ENCODE measurements at places on chromosomes 7 and 10.

- DNase-seq, result no peak
These were observed 417.9 kb downstream of the ANKRD7 start for GRCh38 chr7:118642396-118642795.

DNA sequence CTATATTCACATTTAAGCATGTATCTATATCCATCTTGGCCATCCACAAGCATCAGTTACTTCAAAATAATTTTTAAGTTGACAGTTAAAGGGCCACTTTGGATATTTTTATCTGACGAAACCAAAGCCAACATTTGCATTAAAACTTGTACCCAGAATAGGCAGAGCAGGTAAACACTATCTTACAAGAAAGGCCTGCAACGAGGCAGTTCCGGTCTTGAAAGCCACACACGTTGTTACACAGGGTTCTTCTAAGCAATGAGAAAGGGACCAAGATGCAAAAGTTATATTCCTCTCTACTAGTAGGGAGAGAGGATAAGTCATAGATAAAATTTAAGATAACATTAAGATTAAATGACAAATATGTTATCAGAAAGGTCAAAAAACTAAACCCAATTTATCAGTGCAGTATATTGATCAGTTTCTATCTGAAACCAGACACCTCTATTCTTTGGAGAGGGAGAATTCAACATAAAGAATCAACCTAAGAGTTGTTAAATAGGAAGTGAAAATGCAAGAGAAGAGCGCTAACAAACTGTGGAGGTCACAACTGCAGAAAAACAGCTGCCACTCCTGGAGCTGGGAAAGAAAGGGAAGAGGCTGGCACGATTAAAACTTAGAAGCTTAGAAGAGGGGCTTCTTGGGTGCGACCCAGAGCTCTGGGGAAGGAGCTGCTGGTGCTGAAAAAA is 701.3 kb downstream of the TNS3 start:
- no peak for DNase-seq

- no peak for DNase-seq
These were observed 99.5 kb downstream of the HIP1 start for GRCh38 chr7:75639071-75639885.

GRCh38 chr7:1665549-1666316 is 4.3 kb upstream of the ELFN1 start:
- no peak for DNase-seq

GRCh38 chr10:17025444-17026295 is 103.9 kb downstream of the CUBN start:
- peak; percentile 70 for DNase-seq

DNA sequence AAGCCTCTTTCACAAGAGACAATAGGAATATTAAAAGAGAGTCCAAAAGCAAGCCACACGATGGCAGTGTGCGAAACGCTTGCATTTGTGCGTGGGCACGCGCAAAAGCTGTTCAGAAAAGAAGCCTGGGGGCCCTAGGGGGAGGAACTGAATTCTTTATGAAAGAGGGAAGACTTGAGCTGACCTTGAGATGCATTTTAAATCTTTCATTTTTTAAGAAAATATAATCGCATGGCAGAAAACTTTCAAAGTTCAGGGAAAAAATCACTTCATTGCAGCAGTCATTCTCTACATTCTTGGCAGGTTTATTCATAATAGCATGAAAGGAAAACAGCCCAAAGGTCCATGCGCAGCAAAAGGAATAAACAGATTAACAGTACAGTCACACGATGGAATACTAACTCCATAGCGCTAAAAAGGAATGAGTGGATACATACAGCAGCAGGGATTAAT is 206.5 kb upstream of the PRKCQ start:
- DNase-seq, result no peak

DNA sequence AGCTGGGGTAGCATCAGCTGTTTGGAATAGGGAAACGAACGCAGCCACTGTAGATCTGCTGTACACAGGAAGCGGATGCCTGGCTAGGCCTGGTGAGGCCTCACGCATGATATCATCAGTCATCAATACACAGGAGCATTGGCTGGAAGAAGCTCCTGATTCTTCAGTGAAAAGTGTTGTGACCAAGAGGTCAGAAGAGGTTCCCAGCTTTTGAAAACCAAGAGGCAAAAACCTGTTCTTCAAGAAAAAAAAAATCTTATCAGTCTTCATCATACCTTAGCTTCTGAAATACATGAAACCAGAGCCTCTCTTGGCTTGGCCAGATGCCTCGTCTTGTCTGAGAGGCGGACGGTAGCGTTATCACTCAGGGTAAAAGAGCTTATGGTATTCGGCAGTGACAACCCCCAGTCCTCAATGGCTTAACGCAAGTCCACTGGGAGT is 139.3 kb upstream of the TCF7L2 start:
- DNase-seq, result no peak

DNA sequence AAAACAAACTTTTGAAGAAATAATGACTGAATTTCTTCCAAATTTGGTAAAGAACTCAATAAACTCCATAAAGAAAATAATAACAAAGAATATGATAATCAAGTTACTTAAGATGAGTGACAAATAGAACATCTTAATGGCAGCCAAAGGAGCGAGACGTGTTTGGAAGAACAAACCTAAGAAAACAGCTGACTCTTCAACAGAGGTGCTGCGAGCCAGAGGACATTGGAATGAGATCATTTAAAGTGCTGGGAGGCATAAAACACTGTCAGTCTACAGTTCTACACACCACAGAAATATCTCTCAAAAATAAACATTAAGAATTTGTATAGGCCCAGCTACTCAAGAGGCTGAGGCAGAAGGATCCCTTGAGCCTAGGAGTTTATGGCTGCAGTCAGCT is 443.5 kb downstream of the PAXIP1 start:
- DNase-seq, result no peak

- DNase-seq, result no peak
These were observed 10.2 kb downstream of the KIAA1549 start for GRCh38 chr7:138970952-138971351.

DNA sequence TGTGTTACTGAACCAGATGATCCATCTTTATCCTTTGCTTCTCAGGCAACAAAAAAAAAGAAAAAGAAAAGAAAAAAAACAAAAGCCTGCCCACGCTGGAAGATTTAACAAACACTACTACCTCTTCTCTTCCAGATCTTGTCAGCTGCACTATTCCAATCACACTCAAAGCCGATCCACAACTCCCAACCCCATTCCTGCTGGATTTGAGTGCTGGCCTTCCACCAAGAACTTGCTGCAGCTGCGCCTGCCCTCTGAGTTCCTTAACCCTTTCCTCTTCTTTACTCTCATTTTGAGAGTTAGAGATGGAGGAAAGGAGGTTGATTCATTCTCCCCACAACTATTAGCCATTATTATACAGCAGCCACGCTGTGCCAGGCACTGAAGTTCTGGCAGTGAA is 16.0 kb upstream of the ITGA8 start:
- DNase-seq, result no peak

- no peak for DNase-seq
These were observed 2.4 kb upstream of the CNOT4 start for GRCh38 chr7:135512135-135512887.

GRCh38 chr10:58575491-58575890 is 62.8 kb downstream of the BICC1 start:
- DNase-seq, result no peak

DNA sequence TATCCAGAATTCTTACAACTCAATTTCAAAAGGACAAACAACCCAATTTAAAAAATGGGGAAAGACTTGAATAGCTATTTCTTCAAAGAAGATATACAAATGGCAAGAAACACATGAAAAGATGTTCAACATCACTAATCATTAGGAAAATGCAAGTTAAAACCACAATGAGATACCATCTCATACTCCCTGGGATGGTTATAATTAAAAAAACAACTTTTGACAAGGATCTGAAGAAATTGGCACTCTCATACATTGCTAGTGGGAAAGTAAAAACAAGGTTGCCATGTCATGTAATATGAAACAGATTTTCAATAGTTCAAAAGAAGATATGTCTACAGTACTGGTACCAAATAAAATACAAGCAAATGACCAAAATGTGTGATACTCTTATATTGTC is 9.0 kb downstream of the OAT start:
- DNase-seq, result no peak

DNA sequence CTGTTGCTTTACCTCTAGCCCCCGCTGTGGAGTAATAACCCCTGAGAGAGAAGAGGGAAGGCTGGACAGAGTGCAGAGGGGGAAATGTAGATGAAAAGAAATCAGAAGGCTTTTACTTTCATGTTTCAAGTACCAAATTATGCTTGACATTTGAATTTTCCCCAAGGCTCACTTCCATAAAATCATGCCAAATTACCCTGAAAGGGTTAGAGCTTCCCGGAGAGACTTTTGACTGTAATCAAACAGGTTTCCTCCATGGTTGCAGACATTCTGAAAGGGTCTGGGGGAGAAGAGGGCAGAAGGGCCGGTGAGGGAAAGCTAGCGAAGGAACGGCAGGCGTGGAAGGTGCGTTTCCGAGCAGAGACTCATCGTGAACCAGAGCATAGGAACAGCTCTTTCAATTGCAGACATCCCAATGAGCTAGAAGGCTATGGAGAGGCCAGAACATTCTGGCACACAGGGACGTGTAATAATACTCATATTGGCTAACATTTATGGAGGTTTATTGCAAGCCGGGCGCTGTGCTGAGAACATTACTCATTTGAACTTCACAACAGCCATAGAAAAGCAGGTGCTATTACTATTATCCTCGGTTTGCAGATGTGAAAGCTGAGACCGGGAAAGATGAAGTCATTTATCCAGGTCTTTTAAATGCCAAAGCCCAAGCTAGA is 620.8 kb upstream of the AUTS2 start:
- no peak for DNase-seq

DNA sequence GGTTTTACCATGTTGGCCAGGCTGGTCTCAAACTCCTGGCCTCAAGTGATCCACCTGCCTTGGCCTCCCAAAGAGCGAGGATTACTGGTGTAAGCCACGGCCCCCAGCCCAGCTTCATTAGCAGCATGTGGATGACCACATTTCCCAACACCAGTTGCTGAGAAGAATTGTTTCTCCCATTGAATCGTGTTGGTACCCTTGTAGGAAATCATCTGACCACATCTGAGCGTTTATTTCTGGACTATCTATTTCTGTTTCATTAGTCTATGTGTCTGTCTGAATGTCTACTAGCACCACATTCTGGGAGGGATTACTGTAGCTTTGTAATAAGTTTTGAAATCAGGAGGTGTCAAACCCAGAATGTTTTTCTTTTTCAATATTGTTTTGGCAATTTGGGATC is 89.6 kb downstream of the LCOR start:
- DNase-seq, result no peak

- DNase-seq, result no peak
These were observed 33.3 kb downstream of the DDC start for GRCh38 chr7:50531928-50532327.

DNA sequence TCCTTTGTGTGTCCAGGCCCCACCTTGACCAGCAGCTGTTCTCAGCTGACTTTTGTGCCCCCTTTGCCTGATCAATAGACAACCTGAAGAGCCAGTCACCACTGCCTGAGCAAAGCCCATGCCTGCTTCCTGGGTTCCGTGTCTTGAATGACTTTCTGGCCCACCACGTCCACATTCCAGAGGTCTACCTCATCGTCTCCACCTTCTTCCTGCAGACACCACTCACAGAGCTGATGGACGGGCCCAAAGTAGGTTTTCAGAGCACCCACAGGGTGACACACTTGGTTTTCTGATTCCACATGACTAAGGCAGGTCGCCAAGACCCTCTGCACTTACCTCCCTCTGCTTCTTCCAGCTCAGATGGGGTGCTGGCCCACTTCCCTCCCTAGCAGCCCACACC is 126.8 kb downstream of the WDFY4 start:
- DNase-seq, result no peak

- no peak for DNase-seq
These were observed 1.8 kb downstream of the SH2D4B start for GRCh38 chr10:80539421-80540031.

GRCh38 chr7:100696123-100696521 is 2.1 kb upstream of the GIGYF1 start:
- no peak for DNase-seq

DNA sequence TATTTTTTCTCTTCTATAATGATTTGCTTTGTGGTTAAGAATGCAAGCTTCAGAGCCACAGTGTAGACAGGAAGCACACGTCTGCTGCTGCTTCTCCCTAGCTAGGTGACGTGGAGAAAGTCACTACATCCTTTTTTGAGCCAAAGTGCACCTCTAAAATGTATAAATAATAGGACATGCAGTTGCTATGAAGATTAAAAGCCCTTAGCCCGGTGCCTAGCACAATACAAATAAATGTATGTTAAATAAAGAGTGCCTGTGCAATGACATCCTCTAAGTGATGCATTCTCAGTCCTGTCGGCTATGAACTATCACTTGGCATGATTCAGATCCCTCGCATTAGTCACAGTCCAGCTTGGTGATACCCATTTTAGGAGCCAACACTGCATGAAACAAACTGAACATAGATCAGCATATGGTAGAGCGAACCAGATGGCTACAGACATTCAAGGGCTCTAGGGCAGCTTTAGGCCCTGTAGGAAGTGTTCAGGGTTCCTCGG is 4.8 kb upstream of the TRDMT1 start:
- DNase-seq, result peak; percentile 17

DNA sequence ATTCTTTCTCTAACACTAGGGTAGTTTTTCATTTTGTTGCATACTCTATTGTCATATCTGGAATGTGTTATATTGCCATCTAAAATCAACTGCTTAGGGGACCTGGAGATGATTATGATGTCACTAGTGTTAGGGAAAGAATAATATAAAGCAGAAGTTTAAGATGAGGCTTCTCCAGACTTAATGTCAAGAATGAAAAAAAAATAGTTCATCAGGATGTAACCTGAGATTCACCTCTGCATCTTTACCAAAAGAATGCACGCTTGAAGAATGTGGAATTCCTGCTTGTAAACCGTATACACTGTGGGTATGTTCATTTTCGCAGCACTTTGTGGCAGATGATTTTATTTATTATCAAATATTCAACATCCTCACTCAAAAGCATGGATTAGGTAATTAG is 184.6 kb downstream of the ST7 start:
- DNase-seq, result no peak

- no peak for DNase-seq
These were observed 32.4 kb downstream of the ITIH5 start for GRCh38 chr10:7634142-7634894.

DNA sequence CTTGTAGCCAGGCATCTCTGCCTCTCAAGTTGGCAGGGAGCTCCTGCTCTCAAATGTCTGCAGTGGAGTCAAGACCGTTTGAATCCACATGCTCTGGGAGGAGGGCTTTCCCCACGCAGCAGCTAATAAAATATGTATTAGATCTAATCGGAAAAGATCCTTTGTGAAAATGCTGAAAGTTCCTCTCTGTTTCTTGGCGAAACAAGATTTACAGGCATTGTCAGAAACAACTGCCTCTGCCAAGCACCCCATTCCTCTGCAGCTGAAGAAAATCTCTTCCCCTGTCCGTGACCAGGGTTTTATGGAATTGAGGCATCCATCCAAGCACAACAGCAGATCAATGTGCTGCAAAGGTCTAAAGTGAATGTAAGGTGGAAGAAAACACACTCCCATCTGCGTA is 165.8 kb downstream of the TCERG1L start:
- DNase-seq, result no peak

- no peak for DNase-seq
These were observed 165.7 kb upstream of the LANCL2 start for GRCh38 chr7:55199418-55199817.

- DNase-seq, result no peak
These were observed 21.0 kb downstream of the OPTN start for GRCh38 chr10:13120786-13121499.
